ENCODE measurements at places on chromosomes 6 and 20. TPM values are rescaled to one million over a fixed set of nuclear protein-coding genes. Genes with fewer than 3 reads are reported as not detected.

Gene IYD
- not detected for total RNA-seq

Gene KCNK15
- total RNA-seq: 1.1 TPM

Gene LRP11
- 3.5 TPM for total RNA-seq

Gene UBE2C
- total RNA-seq: 118 TPM

Gene SLC35F1
- total RNA-seq: not detected

Gene SNHG17
- total RNA-seq: 89.8 TPM

Gene TAF4
- total RNA-seq: 28.3 TPM

Gene PREX1
- 69.4 TPM for total RNA-seq

Gene NKX2-2
- total RNA-seq: not detected

DNA sequence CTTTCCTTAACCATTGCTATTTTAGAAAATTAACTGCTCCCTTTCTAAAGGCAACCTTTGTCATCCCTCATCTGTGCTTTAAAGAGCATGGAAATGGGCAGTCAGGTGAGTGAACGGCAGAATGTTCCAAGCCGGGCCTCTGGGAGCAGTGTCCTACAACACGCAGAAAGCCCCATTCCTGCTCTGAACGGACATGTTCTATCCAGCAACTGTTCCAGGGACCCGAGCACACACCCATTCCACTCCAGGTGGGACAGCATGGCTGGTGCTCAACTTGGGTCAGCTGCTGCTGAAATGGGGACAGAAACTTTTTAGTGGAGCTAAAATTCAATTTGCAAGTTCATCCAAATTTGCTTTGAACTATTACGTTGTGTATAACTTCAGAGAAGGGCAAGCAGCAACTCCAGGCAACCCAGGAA, 26.7 kb downstream of the DIDO1 start:
- no peak for DNase-seq
- peaks cover 37% of the 10 kb centered on the region for H3K4me1 ChIP-seq
- peaks cover 30% of the 10 kb centered on the region for H3K36me3 ChIP-seq
- no peak overlapping the region for H3K4me3 ChIP-seq

GRCh38 chr20:11965602-11966001, 47.9 kb downstream of the BTBD3 start:
- no peaks in the 10 kb centered on the region for H3K36me3 ChIP-seq
- H3K27me3 ChIP-seq: no peaks in the 10 kb centered on the region
- no peaks in the 10 kb centered on the region for H3K4me1 ChIP-seq
- no peak overlapping the region for H3K4me3 ChIP-seq
- no peak overlapping the region for H3K27ac ChIP-seq

GRCh38 chr6:137743493-137743892, 123.6 kb upstream of the TNFAIP3 start:
- no peaks in the 10 kb centered on the region for H3K36me3 ChIP-seq
- H3K27me3 ChIP-seq: peaks cover 11% of the 10 kb centered on the region
- no peak overlapping the region for H3K4me3 ChIP-seq

DNA sequence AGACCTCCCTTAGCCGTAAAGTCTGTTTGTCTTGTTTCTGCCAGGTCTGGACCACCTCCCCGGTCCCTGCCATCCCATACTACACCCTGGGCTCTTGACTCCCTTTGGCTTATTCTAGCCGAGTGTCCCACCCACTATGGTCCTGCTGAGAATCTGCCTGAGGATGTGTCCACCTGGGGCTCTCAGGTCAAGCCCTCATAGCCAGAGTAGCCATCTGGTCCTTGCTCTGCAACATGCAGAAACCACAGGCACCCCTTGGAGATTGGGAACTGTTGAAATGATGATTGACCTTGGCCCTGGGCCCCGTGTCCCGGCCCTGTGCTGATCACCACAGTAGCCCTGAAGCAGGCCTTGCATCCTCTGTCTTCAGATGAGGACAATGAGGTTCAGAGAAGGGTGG, 44.0 kb downstream of the VSTM2L start:
- no peaks in the 10 kb centered on the region for H3K4me1 ChIP-seq
- H3K4me3 ChIP-seq: no peak overlapping the region
- peaks cover 5% of the 10 kb centered on the region for H3K27me3 ChIP-seq
- H3K27ac ChIP-seq: no peak overlapping the region
- DNase-seq: no peak

GRCh38 chr20:59253779-59254319, 46.6 kb upstream of the EDN3 start:
- peak overlapping the region; percentile 72 for H3K4me3 ChIP-seq
- peaks cover 3% of the 10 kb centered on the region for H3K27me3 ChIP-seq

GRCh38 chr6:11203306-11204004, 29.0 kb downstream of the NEDD9 start:
- H3K27ac ChIP-seq: peak overlapping the region; percentile 92
- DNase-seq: no peak
- H3K4me3 ChIP-seq: peak overlapping the region; percentile 54
- H3K4me1 ChIP-seq: peaks cover 85% of the 10 kb centered on the region

DNA sequence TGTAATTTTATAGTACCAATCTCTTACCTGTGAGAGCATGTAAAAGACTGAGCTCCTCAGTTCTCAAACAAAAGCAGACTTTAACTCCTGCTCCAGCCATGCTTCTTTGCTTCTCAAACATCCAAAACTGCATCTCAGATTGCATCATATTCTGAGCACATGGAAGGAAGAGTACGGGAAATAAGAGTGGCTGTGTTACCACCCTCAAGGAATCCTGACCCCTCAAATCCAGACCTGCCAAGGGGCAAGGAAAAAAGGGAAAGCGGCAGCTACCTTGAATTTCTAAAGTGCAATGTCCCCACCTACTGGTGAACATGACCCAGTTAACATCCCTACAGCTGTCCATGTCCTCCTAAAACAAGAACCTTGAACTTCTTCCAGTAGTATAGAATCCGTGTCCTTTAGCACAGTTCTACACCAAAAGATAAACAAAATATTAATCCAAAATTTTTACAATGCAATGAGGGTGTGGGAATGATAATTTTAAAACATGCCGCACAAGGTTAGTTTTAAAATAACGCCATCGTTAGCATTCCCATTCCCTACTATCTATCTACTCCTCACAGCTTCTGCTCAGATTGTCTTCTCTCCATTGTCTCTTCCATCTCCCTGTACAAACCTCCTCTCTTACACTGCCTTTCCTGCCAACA, 34.1 kb upstream of the HLA-DQB1 start:
- no peak overlapping the region for H3K4me3 ChIP-seq
- H3K36me3 ChIP-seq: no peaks in the 10 kb centered on the region
- H3K4me1 ChIP-seq: no peaks in the 10 kb centered on the region
- H3K27ac ChIP-seq: no peak overlapping the region
- no peak for DNase-seq
- peaks cover 43% of the 10 kb centered on the region for H3K27me3 ChIP-seq

- no peaks in the 10 kb centered on the region for H3K4me1 ChIP-seq
- H3K4me3 ChIP-seq: no peak overlapping the region
- H3K27me3 ChIP-seq: peaks cover 3% of the 10 kb centered on the region
- no peak for DNase-seq
- H3K36me3 ChIP-seq: no peaks in the 10 kb centered on the region
Measured at GRCh38 chr6:39669207-39669972, 55.8 kb downstream of the KIF6 start.

DNA sequence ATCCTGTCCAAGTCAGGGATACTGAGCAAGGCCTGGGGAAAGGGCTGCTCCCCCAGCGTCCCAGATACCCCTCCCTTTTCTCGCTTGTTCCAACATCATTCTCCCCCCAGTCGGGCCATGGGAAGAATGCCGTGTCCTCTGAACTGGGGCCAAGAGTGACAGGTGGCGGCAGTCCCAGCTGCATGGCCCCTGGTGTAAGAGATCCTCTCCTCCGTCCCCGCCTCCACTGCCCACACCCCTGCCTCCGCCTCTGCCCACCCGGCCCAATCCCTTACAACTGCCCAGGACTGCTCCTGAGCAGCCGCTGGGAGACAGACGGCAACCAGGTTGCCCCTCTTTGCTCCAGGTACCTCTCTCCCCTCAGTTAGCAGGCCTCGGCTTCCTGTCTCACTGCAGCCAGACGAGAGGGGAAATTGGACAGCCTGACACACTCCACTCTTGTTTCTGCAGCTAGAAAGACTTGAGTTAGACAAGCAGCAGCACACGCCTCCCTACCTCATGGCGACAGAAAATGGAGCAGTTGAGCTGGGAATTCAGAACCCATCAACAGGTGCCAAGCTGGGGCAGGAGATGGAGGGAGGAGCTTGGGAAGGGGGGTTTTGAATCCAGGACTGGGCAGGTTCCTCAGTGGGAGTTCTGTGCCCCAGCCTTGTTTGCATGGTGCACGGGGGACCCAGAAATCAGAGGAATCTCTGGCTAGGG, at the start of gene MYLK2:
Gene MYLK2 (plus strand): TSS at position 274 of the 702 bp plus-strand sequence. CDS start 225 bp downstream, at position 499.
- peak within 1 kb of the TSS; percentile 18 for H3K27ac ChIP-seq
- H3K27me3 ChIP-seq: peaks cover 1% of the 10 kb centered on the region
- no peak within 1 kb of the TSS for H3K4me3 ChIP-seq
- no peaks in the 10 kb centered on the region for H3K36me3 ChIP-seq
- H3K4me1 ChIP-seq: no peaks in the 10 kb centered on the region

DNA sequence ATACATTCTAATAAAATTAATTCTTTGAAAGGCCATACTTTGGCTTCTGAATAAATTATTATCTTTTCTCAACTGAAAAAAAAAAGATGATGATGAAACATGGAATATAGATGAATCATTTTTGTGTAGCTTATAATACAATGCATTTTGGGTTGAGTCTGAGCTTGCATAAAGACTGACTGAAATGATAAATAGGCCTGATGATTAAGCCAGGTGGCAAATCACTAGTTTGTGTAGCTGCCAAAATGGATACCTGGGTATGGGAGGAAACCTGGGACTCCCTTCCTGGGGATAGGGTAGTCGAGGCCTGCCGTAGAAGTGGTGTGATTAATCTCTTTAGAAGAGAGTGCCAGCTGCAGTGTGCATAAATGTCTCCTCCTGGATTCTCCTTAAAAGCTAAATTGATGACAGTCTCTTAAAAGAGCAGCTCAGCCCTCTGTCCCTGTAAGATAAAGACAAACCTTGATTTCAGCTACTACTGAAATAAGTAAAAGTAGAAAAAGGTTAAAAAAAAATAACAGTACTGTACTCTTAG, 275.1 kb downstream of the GRIK2 start:
- no peaks in the 10 kb centered on the region for H3K27me3 ChIP-seq
- DNase-seq: no peak
- H3K27ac ChIP-seq: no peak overlapping the region

All from activated T-helper 1 cell treated with anti-CD3 and anti-CD28 coated beads, Interleukin-12 subunit alpha, Interleukin-12 subunit beta, Interleukin-2, Interleukin-4 antibody, amounts not matched to agents 30 ng/mL and 10 ng/mL and 1 ng/mL, durations not matched to agents 14 hours and 24 hours and 36 hours (primary cell).